ENCODE measurements at places on chromosomes 16 and 17.
A peak's percentile ranks its signal among the peaks of the same experiment; 100 is the strongest.

DNA sequence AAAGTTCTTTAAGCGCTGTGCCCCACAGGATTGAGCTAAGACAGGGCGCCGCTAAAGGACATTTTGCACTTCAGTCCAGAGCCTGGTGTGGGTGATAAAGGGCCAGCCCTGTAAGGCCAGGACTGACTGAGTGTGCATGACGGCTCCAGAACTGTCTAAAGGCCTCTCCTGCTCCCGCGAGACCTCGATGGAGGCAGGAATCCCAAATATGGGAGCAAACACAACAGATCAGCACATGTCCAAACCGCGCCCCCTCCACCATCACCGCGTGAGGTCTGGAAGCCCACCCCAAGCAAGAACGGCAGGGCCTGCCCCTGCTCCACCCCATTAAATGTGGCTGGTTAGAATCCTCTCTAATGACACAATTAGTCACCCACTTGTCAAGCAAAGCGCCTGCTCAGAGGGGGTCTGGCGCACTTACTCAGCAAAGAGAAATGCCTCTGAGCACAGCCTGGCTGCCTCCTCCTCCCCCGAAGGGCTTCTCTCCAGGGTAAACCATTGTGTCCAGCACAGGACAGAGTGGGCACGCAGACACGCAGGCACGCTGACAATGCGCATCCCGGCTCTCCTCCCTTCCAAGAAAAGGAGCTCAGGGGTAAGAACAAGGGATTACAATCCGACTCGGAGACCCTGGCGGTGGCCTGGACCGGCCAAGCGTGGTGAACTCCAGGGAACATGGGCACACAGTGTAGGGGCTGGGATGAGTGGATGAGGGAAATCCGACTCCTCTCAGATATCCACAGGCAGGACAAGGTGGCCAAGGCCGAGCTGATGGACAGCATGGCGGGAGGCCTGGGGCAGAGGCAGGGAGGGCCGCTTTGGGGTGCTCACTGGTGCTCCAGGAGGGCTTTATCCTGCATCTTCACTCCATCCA is 1.5 kb downstream of the MXRA7 start:
- peaks cover 29% of the 10 kb centered on the region for H3K27me3 ChIP-seq
- H3K4me1 ChIP-seq: peaks cover 9% of the 10 kb centered on the region
- H3K4me3 ChIP-seq: no peak overlapping the region
- H3K27ac ChIP-seq: no peak overlapping the region

GRCh38 chr17:72444517-72445054 is 323.8 kb downstream of the SOX9 start:
- no peaks in the 10 kb centered on the region for H3K27me3 ChIP-seq
- H3K4me1 ChIP-seq: no peaks in the 10 kb centered on the region
- DNase-seq: no peak
- H3K27ac ChIP-seq: no peak overlapping the region
- no peaks in the 10 kb centered on the region for H3K36me3 ChIP-seq

- no peak overlapping the region for H3K4me3 ChIP-seq
- peaks cover 20% of the 10 kb centered on the region for H3K27me3 ChIP-seq
- H3K27ac ChIP-seq: no peak overlapping the region
- H3K4me1 ChIP-seq: no peaks in the 10 kb centered on the region
- DNase-seq: no peak
These were observed 3.6 kb downstream of the FOXN1 start for GRCh38 chr17:28509789-28510188.

GRCh38 chr17:29369831-29370735 is 20.1 kb upstream of the TAOK1 start:
- no peak overlapping the region for H3K27ac ChIP-seq
- no peaks in the 10 kb centered on the region for H3K4me1 ChIP-seq
- no peak overlapping the region for H3K4me3 ChIP-seq
- DNase-seq: peak; percentile 27

DNA sequence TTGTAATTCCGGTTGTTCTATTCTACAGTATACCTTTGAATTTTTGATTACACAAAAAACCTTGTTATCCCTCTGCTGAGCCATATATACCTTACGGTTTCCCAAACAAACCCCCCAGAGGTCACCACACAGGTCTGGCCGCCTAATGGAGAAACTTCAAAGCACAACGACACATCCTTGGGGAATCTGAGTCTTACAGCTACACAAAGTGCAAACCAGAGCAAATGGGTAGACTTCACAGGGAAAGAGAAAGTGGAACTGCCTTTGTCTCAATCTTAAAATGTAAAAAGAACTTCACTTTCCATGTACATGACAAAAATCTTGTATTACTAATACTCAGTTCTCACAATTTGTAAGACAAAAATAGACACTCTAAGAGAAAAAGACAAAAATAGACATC is 2.7 kb downstream of the FBXO31 start:
- peaks cover 14% of the 10 kb centered on the region for H3K36me3 ChIP-seq
- H3K4me1 ChIP-seq: peaks cover 34% of the 10 kb centered on the region
- H3K27ac ChIP-seq: no peak overlapping the region
- no peaks in the 10 kb centered on the region for H3K27me3 ChIP-seq
- no peak for DNase-seq

- H3K36me3 ChIP-seq: peaks cover 57% of the 10 kb centered on the region
- DNase-seq: no peak
- no peak overlapping the region for H3K4me3 ChIP-seq
These were observed 113.6 kb downstream of the SMG6 start for GRCh38 chr17:2190014-2190413.

GRCh38 chr17:45353043-45353442 is 36.2 kb upstream of the MAP3K14 start:
- no peak for DNase-seq
- no peaks in the 10 kb centered on the region for H3K36me3 ChIP-seq
- no peak overlapping the region for H3K4me3 ChIP-seq
- H3K27me3 ChIP-seq: peaks cover 9% of the 10 kb centered on the region
- no peak overlapping the region for H3K27ac ChIP-seq
